Cardiac muscle cell (in vitro differentiated cells and primary cell): ENCODE measurements at places on chromosomes 11 and 22. TPM values are rescaled to one million over a fixed set of nuclear protein-coding genes. Genes with fewer than 3 reads are reported as not detected.

The MS4A6E gene
- total RNA-seq = not detected in 2 replicates

The TENM4 gene
- 59.6 and 105 TPM in 2 replicates for total RNA-seq

The P2RX6 gene
- 8.6 and 11.8 TPM in 2 replicates for total RNA-seq

The SYCE3 gene
- total RNA-seq = not detected in 2 replicates

The MS4A3 gene
- not detected in 2 replicates for total RNA-seq

The RAB3IL1 gene
- total RNA-seq = 6.7 and 11.6 TPM in 2 replicates

The ESAM gene
- 1.5 and 1.8 TPM in 2 replicates for total RNA-seq
